ENCODE measurements at places on chromosomes 11 and 22.
A peak's percentile ranks its signal among the peaks of the same experiment; 100 is the strongest.

- no peak for DNase-seq
Observed at GRCh38 chr11:24748261-24748660, 251.4 kb downstream of the LUZP2 start.

- no peak for DNase-seq
Observed at GRCh38 chr11:56923116-56923515, 65.6 kb upstream of the OR5AK2 start.

GRCh38 chr11:109526061-109526460 is 104.1 kb downstream of the C11orf87 start:
- no peak for DNase-seq

DNA sequence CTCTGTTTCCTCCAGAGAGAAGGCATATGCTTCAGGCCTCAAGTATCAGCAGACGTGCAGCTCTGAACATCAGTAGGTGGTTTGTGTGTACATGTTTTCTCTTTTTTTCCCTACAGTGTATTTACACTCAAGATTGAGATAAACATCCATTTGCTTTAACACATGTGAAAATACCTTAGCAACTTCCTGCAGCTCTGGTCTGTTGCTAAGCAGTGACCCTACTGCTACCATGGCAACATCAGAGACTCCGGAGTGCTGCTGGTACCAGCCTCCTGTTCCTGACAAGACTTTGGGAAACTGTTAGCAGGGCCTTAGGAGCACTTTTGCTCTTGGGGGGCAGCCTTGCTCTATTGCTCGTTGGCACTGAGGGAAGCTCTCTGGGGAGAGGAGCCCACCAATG is 221.2 kb upstream of the PLET1 start:
- no peak for DNase-seq

- peak; percentile 75 for DNase-seq
Observed at GRCh38 chr11:78000193-78000592, 5.7 kb upstream of the INTS4 start.

DNA sequence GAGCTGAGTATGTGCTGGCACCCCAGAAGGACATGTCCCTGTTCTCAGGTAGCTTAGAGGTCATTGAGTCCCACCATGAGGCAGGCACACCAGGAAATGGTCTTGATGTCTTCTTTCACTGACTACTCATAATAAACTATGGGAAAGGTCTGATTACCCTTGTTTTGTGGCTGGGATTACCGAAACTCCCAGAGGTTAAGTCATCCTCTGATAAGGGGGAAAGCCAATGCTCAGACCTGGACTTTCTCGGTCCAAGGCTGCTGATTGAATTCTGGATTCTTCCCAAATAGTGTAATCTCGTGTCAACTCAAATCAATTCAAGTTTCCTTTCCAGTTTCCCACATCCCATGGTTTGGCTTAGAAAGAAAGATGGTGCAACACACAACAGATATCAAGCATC is 3.7 kb upstream of the CD44 start:
- DNase-seq = no peak

DNA sequence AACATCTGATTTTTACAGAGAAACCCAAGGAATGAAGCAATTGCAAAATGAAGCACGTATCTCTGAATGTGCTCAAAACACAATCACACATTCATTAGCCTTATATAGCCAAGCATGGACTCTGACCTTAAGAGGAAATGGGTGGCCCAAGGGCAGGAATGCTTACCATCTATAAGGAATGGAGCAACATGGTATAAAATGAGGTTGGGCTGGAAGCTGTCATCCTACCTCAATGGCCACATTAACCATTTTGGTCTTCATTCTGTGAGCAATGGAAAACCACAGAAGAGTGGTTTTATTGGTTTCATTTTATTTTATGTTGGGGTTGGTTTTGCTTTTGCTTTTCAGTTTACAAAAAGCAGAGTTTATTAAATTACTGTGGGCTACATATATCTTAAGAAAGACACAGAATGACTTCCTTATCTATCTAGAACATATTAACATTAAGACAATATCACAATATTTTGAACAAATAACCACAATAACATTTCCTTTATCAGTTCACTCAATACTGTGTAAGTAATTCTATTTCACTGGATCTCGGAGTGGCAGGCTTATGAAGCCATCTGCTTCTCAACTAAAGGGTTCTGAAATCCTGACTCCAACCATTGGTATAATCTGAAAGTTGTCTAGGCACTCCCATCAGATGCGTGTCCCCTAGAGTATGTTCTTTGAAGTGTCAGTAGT is 10.8 kb upstream of the MS4A13 start:
- no peak for DNase-seq

GRCh38 chr11:75903276-75903675 is 88.3 kb downstream of the UVRAG start:
- DNase-seq = no peak

- DNase-seq = peak; percentile 31
Observed at GRCh38 chr22:36757668-36758211, 18.2 kb downstream of the IFT27 start.

DNA sequence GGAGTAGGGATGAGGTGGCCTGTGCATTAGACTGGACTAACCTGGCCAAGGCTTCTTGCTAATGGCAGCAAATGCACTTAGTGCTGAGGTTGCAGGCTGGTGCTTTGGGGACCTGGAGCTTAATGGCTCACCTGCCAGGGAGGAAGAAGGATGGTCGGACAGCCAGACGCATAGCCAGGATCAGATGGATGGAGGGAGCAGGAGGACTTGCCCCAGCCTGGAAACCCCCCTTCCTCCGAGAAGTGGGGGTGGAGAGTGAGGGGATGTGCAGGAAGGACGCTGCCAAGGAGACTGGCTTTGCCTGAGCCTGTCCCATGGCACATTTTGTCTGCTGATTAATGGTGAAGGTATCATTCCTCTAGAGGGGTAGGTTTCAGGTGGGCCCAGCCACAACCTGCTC is 17.9 kb downstream of the IGLL1 start:
- no peak for DNase-seq

DNA sequence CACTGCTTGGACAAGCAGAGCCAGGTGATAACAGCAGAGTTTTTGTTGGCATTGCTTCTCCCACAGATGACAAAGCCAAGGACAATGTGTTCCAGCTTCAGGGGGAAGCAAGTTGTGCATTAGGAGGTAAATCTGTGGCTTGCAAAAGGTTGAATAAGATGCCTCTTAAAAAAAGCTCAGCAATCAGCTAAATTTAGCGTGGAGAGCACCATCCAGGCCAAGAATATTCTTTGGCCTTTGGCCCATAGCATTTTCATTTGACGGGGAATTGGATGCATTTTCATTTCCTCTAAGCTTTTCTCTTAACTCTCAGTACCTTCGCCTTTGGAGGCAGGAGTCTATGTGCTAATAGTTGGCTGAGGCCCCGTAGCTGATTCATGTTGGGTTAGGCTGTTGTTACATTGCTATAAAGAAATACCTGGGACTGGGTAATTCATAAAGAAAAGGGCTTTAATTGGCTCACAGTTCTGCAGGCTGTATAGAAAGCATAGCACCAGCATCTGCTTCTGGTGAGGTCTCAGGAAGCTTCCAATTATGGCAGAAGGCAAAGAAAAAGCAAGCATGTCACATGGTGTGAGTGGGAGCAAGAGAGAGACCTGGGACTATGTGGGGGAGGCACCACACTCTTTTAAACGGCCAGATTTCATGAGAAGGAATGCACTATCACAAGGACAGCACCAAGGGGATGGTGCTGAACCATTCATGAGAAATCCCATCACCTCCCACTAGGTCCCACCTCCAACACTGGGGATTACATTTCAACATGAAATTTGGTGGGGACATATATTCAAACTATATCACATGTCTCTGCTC is 350.1 kb upstream of the C11orf87 start:
- DNase-seq = no peak

DNA sequence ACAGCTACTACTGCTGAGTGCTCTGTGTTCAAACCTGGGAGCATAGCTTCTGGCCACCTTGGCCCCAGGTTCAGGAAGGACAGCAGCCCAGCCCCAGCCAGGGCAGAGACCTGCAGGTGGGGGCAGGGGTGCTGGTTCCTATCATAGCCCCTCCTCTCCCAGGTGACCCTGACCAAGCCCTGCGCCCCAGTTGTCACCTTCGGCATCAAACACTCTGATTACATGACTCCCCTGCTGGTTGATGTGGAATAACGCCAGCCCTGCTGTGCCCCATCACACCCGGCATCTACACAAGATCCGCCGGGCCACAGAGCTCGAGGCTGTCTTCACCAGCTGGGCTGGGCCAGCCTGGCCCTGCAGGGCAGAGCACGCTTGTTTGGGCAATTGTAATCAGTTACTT is 6.9 kb downstream of the SCGB1C1 start:
- DNase-seq = no peak

GRCh38 chr11:36146437-36146836 is 142.8 kb downstream of the COMMD9 start:
- no peak for DNase-seq

DNA sequence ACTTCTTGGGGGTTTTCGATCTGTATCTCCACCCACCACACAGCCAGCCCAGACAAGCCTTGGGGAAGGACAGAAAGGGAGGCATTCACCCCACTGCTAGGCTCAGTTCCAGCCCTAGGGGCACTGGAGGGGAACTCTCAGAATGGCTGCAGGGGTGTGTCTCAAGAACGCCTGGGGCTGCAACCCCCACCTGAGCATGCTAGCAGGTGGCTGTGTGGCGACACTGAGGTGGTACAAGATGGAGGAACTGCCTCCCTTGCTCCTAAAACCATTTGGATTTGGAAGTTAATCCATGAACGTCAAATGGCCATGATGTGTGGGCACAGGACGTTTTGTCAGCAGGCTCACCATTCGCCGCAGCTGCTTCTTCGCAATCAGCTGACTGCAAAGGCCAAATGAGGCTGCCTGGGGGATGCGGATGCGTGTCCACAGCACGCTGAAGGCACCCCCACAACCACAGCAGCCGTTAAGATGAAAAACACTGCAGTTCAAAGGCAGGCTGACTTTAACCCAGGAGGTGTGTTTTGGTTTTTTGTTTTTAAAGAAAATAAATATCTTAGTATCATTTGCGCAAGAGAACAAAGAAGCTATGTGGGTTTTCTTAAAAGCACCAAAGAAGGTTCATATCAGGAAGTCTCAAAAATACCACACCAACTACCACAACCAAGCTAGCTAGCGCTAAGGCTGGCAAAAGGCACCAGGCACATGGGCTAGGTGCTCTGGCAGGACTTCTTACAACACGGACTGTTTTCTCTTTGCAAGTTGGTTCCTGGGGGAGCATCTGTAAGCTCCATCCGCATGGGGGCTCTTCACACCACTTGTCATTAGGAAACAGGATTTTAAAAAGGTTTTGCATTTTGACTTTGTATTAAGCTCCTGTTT is 22.2 kb upstream of the NAP1L4 start:
- no peak for DNase-seq

GRCh38 chr22:48307931-48308330 is 1519.7 kb downstream of the BRD1 start:
- no peak for DNase-seq

GRCh38 chr11:131658952-131659351 is 288.5 kb downstream of the NTM start:
- DNase-seq = no peak

GRCh38 chr22:23113067-23113846 is 28.5 kb downstream of the RSPH14 start:
- DNase-seq = peak; percentile 81

DNA sequence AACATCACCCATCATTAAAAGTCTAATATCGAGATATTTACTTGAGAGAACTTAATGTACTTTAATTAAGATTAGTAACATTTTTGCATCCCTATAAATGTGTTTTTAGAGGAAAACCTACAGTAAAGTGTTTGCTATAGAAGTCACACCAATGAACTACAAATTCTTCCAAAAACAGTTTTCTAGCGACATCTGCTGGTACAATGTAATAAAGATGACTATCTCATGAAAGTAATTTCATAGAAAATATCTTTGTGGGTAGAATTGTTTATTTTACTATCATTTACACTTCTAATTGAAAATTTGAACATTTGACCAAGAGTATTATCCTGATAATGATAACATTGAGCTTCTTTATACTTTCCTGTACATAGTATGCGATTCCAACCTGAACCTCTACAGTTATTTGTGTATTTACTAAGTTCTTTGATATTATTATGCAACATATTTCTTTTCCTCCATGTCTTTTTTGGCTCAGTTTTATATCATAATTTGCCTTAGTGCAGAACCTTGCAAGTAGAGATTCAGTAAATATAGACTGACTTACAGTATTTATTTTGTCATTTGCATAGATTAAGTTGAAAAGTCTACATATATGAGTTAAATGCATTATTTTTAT is 252.7 kb downstream of the TMEM135 start:
- peak; percentile 63 for DNase-seq

GRCh38 chr11:83047515-83048225 is 24.0 kb downstream of the RAB30 start:
- peak; percentile 53 for DNase-seq

GRCh38 chr11:18280438-18281045 is 14.5 kb downstream of the SAA1 start:
- DNase-seq = no peak

GRCh38 chr11:131079036-131079435 is 162.8 kb upstream of the SNX19 start:
- DNase-seq = no peak

DNA sequence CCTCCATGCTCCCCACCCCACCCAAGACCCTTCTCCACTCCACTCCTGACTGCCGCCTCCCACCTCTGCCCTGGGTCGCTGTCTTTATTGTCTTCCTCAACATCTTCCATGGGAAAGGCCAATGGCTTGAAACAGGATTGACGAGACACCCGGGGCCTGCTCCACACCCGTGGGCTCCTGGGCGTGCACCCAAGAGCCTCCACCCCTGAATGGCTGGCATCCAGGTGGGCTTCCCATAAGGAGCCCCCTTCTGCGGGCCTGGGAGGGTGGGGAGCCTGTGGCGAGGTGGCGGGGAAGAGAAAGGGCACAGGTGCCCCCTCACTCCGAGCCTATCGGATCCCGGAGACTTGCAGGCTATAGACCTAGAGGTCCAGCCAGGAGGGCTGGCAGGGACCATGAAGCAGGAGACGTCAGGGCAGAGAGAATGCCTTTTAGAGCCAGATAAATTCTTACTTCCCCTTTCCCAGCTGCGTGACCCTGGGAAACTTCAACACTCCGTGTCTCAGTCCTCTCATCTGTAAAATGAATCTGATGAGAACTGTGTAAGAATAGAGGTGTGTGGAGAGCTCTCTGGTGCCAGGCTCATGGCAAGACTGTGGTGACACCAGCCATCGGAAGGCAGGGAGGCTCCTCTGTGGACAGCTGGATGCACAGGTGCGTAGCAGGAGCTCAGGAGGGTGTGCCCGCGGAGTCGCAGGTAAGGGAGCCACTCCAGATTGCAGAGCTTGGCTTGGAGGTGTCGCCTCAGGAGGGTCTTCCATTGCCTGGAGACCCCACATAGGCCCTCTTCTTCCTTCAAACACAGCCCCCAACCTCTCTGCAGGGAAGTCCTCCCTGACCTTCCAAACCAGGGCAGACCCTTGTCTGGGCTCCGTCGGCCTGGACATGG is 53.9 kb downstream of the SMIM38 start:
- DNase-seq = no peak

GRCh38 chr11:30015725-30016412 is 961 bp downstream of the KCNA4 start:
- DNase-seq = no peak

GRCh38 chr22:42683578-42684283 is 34.5 kb upstream of the CYB5R3 start:
- no peak for DNase-seq

GRCh38 chr22:41947424-41948080 is 600 bp upstream of the CENPM start:
- no peak for DNase-seq

Data from NCI-H345 (cell line).